ENCODE measurements at places on chromosomes 11 and 22.

- DNase-seq, result no peak
These were observed 612.8 kb downstream of the INSC start for GRCh38 chr11:15727520-15727914.

GRCh38 chr11:89235083-89235482, 57.4 kb downstream of the TYR start:
- DNase-seq, result no peak

DNA sequence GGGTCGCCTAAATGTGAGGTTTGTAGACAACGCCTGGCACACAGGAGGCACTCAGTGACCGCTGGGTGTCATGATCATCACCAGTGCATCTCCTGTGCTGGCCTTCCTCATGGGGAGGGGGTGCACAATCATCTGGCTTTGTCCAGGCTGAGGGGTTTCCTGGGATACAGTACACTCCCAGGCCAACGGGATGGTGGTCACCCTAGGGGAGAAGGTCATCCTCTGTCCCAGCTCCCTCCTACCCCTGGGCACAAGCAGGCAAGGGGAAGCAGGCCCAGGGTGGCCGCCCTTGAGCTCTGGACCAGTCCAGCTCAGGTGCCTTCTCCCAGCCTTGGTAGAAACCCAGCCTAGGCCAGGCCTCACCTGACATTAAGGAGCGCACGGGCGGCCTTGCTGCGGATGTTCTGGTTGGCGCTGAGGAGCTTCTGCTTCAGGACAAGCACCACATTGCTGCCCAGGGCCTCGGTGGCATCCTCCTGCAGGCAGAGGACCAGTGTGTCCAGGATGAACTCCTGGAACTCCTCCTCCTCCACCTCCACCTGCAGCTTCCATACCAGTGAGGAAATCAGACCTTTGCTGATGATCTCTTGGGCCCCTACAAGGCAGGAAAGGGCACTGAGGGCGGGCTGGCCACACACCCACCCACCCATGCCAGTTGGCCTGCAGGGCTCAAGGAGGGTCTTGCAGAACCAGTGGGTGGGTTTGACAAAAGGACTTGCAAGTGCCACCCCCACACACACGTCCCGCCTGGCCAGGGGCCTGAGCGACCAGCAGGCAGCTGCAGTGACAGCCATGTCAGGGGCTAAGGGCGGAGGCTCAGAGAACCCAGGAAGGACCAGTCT, 6.6 kb upstream of the GNAZ start:
- DNase-seq, result no peak

- DNase-seq, result no peak
These were observed 41.6 kb downstream of the FDX1 start for GRCh38 chr11:110471371-110471770.

DNA sequence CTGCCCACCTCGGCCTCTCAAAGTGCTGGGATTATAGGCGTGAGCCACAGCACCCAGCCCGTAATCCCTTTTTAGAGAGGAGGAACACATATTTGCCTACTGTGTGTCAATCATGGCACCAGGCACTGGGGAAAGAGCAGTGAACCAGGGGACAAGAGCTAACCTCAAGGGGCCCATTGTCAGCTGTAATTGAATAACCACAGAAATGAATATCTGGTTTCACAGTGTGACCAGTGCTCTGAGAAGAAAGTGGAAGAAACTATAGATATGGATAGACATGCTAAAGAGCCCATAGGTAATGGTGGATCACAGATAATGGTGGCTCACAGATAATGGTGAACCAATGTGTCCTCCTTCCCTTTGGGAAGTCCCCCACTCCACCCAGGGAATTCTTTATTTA, 8.6 kb upstream of the KCTD14 start:
- DNase-seq, result no peak

DNA sequence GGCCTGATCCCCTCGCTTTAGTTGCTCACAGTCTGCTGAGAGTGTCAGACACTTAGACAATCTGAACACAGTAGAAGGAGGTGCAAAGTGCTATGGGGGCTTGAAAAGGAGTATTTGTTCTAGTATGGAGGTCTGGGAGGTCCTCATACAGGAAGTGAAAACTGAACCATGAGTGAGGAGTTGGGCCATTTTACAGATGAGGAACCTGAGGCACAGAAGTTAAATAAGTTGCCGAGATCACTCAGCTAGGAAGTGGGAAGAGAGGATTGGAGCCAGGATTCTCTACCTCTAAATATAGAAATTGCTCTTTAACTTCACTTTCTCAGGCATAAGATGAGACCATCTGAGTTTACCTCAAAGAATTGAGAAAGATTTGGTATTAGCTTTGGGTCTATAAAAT, 4.0 kb upstream of the NEU3 start:
- no peak for DNase-seq

- no peak for DNase-seq
These were observed 34.6 kb upstream of the KCNQ1OT1 start for GRCh38 chr11:2734181-2735052.

DNA sequence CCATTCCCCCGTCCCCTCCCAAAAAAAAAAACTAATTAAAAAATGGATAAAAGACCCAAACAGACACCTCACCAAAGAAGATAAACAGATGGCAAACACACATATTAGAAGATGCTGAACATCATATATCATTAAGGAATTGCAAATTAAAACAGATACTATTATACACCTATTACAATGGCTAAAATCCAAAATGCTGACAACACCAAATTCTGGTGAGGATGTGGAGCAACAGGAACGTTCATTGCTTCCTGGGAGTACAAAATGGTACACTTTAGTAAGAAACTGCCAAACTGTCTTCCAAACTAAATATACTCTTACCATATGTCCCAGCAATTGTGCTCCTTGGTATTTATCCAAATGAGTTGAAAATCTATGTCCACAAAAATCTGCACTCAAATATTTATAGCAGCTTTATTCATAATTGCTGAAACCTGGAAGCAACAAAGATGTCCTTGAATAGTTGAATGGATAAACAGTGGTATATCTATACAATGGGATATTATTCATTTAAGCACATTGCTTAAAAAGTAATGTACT, 19.9 kb downstream of the NAGA start:
- no peak for DNase-seq

DNA sequence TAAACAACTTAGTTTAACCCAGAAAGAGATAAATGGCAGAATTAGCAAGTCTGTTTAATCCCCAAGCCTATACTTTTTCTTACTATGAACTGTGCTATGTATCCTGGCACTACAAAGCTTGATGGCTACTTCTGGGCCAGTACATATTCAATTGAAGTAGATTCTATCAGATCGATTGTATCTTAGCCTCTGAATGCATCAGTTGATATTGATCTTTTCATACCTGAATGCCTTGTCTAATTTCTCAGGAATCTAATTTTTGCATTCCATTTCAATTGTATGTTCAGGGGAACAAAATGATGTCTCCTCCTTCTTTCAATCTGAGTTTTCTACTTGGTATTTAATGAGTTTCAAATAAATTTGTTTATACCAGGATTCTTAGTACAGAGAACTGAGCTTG, 1137.9 kb downstream of the LRRC4C start:
- DNase-seq, result no peak

- DNase-seq, result no peak
These were observed 117.4 kb upstream of the SERPIND1 start for GRCh38 chr22:20656516-20656901.

DNA sequence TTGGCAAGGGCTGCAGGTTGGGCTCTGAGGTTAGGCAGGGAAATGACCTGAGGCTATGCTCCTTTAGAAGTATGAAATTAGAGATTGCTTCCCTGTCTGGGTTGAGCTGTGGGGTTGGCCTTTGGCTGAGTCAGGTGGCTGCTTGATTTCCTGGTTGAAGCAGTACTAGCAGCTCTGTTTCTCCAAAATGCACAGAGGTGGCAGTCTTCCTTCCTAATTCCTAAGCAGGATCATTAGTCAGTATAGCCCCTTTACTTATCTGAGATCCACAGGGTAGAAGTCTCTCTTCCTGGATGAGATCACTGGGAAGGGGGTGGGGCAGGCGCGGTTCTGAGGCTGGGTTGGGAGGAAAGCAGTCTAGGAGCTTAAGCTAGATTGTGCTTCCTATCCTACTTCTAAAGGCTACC, 1917.5 kb downstream of the LRRC4C start:
- no peak for DNase-seq
